ENCODE measurements at places on chromosomes 1 and 21. TPM values are rescaled to one million over a fixed set of nuclear protein-coding genes. Genes with fewer than 3 reads are reported as not detected.

- DNase-seq: no peak
- H3K4me1 ChIP-seq: no peaks in the 10 kb centered on the region
Measured at GRCh38 chr1:160104486-160104885, 6.1 kb upstream of the IGSF8 start.

VWA5B1 gene
- 0.24 TPM for polyA plus RNA-seq

XKR8 gene
- polyA plus RNA-seq: 8.0 TPM

DNA sequence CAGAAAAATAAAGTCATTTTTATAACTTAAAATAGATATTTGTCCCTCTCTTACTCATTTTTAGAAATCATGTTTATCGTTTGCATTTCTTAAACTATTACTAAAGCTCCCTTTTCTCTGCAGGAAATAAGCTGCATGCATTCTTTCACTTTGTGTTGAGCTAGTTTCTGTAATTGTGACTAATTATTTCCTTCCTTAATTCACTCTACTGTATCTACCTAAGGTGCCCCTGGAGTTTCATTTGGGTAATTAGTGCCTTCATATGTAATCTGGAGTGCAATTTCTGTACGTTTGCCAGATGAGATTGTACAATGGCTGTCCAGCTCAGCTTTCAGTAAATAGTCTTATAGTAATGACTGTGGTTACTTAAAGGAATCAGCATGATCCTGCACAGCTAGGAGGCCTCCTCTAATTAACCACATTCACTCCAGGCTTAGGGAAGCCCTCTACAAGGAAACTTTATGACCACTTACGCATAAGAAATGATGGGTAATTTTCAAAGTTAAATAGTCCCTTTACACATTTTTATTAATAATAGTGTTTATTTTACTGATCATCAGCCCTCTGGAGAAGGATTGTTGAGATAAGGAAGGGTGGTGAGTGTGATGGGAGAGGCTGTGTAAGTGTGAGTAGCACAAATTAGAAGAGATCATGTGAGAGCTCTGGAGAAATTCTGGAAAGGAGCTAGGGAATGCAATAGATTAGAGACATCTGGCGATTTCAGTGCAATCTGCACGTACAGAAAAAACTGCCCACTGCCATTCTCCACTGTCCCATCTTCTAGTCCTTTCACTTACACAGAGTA lies 86.8 kb downstream of the LRRC8C start:
- H3K27ac ChIP-seq: no peak overlapping the region
- no peak overlapping the region for H3K4me3 ChIP-seq
- DNase-seq: no peak
- no peaks in the 10 kb centered on the region for H3K27me3 ChIP-seq
- H3K4me1 ChIP-seq: no peaks in the 10 kb centered on the region

GRCh38 chr1:22745669-22746585 lies 35.3 kb downstream of the EPHB2 start:
- H3K27ac ChIP-seq: no peak overlapping the region
- H3K4me1 ChIP-seq: peaks cover 21% of the 10 kb centered on the region
- no peak for DNase-seq
- no peaks in the 10 kb centered on the region for H3K36me3 ChIP-seq

GRCh38 chr1:50208756-50209155 lies 100.0 kb downstream of the ELAVL4 start:
- no peak overlapping the region for H3K27ac ChIP-seq
- no peak overlapping the region for H3K4me3 ChIP-seq
- H3K4me1 ChIP-seq: no peaks in the 10 kb centered on the region
- no peaks in the 10 kb centered on the region for H3K27me3 ChIP-seq

DNA sequence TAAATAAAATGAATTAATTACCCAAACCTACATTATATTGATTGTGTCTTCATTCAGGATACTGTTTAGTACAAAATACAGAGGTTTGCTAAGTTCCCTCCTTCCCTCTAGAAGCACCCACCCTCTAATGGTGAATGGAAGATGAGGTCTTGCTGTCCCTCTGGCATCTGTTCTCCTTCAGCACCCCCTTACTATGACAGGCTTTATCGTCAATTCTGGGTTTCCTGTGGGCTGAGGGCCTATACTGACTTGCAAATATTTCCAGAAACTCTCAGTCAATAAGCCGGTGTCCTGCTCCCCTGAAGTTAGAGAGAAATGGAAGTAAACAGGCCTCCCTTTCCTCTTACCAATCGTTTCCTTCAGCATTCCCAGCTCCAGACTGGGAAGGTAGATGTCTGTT lies 13.2 kb downstream of the LAX1 start:
- DNase-seq: no peak
- no peak overlapping the region for H3K4me3 ChIP-seq
- no peaks in the 10 kb centered on the region for H3K4me1 ChIP-seq
- H3K27ac ChIP-seq: peak overlapping the region; percentile 88
- no peaks in the 10 kb centered on the region for H3K27me3 ChIP-seq

KCNT2 gene
- polyA plus RNA-seq: 0.54 TPM

LCE1A gene
- not detected for polyA plus RNA-seq

CELA3B gene
- polyA plus RNA-seq: 0.80 TPM

- no peaks in the 10 kb centered on the region for H3K27me3 ChIP-seq
- no peak for DNase-seq
- peaks cover 16% of the 10 kb centered on the region for H3K36me3 ChIP-seq
- no peaks in the 10 kb centered on the region for H3K4me1 ChIP-seq
Measured at GRCh38 chr21:45180246-45180599, 105.8 kb downstream of the ADARB1 start.

DNA sequence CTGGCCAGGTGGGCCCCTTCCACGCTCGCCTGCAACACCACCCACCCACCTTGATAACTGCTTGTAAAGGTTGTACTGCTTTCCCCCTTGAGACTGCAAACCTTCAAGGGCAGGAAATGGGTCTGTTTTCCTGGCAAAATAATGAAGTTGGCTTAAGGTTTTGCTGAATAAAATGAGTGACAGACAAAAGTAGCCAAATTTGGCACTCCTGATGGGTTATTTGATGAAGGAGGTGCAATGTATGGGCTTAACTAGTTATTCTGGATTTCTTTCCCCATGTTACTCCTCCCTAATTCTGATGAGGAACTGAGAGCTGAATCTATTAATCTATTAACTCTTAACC lies 14.6 kb upstream of the HLCS start:
- peak overlapping the region; percentile 39 for H3K4me3 ChIP-seq
- DNase-seq: no peak
- H3K27me3 ChIP-seq: no peaks in the 10 kb centered on the region

- no peaks in the 10 kb centered on the region for H3K4me1 ChIP-seq
- no peak overlapping the region for H3K27ac ChIP-seq
- DNase-seq: no peak
Measured at GRCh38 chr1:229666585-229666984, 40.5 kb downstream of the URB2 start.

DNA sequence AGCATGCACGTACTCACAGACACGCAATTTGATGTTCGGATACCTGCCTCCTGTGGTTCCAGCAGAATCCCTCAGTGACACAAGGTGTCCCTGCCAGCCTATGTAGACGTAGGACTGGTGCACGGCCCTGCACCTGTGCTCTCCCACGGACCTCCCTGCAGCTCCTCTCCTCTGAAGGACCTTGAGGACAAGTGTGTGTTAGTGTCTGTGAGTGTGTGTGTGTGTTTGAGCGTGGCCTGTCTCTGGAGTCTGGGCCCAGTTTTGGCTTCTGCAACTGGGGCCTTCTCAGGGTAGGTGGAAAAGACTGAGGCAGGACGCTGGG lies 22.5 kb upstream of the DMBX1 start:
- H3K36me3 ChIP-seq: no peaks in the 10 kb centered on the region
- no peak overlapping the region for H3K27ac ChIP-seq
- peaks cover 5% of the 10 kb centered on the region for H3K27me3 ChIP-seq
- H3K4me3 ChIP-seq: no peak overlapping the region
- DNase-seq: no peak
- peaks cover 7% of the 10 kb centered on the region for H3K4me1 ChIP-seq

DNA sequence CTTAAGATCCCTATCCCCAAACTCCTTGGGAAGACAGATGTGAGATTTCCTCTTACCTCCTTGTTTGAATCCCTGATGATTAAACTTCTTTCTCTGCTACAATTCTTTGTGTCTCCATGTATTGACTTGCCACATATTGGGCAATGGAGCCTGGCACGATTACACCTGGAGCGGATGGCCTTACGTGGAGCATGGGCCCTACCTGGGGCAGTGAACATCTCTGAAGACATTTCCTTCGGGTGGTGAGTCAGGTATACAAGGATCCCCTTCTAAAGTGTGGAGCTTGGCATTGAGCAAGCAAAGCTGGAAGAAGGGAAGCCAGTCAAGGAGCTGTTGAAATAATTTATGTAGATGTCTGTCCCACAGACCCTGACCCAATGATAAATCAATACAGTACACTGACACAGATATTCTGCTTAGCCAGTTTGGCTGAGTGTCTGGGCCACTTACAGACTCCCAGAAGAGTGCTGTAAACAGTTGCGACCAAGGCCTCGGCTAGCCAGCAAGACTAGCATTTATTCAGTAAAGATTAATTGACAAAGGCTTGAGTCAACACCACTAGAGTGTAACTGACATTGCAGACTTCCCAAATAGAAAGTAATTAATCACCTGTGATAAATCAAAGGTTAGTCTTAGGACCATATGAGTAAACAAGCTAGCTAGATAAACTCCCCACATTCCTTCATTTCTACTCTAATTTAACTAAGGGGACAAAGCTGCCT lies 83.1 kb upstream of the KCNK1 start:
- H3K4me1 ChIP-seq: no peaks in the 10 kb centered on the region
- DNase-seq: no peak
- no peak overlapping the region for H3K4me3 ChIP-seq
- H3K27ac ChIP-seq: no peak overlapping the region
- no peaks in the 10 kb centered on the region for H3K27me3 ChIP-seq
- no peaks in the 10 kb centered on the region for H3K36me3 ChIP-seq

DNA sequence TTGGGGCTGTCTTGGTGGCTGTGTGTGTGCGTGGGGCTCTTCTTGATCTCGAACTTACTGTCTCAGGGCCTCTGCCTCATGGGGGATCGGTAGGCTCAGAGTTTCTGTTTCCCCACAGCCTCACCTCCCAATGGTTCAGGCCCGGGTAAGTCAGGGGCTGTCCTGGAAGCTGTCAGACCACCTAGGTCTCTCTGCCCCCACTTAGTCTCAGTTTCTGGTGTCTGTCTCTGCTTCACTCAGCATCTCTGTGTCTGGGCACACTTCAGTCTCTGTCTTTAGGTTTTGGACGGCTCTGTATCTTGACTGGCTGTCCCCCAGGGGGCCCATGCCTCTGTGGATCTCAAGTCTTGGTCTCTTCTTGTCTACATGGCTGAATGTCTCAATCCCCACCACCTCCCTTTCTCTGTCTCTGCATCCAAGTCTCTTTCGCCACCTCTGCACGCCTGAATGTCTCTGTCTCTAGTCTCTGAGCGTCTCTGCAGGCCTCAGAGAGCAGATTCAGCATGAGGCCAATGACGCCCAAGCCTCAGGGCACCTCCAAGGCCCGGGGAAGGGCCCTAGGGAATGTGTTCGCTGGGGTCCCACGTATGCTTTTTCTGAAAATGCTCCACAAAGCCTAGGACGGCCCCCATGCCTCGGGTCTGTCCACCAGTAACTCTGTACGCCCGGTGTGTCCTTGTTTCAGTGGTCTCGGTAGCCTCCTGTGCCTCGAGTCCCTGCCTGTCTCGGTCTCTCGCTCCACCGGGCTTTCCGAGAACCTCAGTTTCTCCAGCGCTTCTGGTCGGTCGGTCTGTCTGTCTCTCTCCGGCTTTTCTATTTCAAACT lies 818 bp downstream of the FHL3 start:
- peak overlapping the region; percentile 23 for H3K4me3 ChIP-seq
- H3K27me3 ChIP-seq: no peaks in the 10 kb centered on the region
- H3K27ac ChIP-seq: no peak overlapping the region
- H3K36me3 ChIP-seq: no peaks in the 10 kb centered on the region
- no peak for DNase-seq

CD52 gene
- polyA plus RNA-seq: 239 TPM

- no peak overlapping the region for H3K4me3 ChIP-seq
- peaks cover 18% of the 10 kb centered on the region for H3K4me1 ChIP-seq
- no peaks in the 10 kb centered on the region for H3K27me3 ChIP-seq
- H3K36me3 ChIP-seq: no peaks in the 10 kb centered on the region
- no peak for DNase-seq
- no peak overlapping the region for H3K27ac ChIP-seq
Measured at GRCh38 chr1:43537423-43538142, 6.9 kb downstream of the PTPRF start.

- no peak overlapping the region for H3K27ac ChIP-seq
- H3K4me3 ChIP-seq: no peak overlapping the region
- H3K4me1 ChIP-seq: peaks cover 13% of the 10 kb centered on the region
- no peak for DNase-seq
- no peaks in the 10 kb centered on the region for H3K27me3 ChIP-seq
- no peaks in the 10 kb centered on the region for H3K36me3 ChIP-seq
Measured at GRCh38 chr1:65009724-65010420, 43.5 kb upstream of the JAK1 start.

DNA sequence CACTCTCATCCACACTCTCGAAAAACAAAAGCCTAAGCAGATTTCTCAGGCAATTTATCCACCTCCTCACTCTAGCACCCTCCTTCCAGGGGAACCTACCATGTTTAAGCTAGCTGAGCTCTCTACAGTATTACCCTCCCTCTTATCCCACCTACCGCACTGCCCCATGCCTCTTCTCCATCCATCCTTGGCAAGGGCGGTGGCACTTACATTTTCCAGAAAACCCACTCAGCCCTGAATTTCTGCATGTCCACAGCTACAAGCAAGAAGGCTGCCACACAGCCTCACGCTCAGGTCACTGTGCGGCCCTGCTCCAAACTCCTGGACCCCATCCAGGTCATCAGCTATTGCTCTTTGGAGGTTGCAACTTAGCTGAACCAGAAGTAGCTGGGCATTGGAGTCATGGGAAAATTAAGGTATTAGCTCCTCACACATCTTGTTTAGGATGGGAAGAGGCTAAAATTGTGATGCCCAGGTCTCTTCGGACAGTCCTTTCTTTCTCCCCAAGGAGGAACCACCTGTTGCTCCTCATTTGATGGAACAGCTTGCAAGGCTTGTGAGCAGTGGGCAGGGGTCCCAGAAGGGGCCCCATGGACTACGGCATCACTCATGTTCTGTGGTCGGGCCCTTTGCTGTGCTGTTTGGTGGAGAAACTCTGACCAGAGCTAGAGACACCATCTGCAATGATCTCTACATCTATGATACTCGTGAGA lies 1.1 kb downstream of the KLHDC9 start:
- no peak for DNase-seq

ATAD3B gene
- polyA plus RNA-seq: 48.4 TPM

DNA sequence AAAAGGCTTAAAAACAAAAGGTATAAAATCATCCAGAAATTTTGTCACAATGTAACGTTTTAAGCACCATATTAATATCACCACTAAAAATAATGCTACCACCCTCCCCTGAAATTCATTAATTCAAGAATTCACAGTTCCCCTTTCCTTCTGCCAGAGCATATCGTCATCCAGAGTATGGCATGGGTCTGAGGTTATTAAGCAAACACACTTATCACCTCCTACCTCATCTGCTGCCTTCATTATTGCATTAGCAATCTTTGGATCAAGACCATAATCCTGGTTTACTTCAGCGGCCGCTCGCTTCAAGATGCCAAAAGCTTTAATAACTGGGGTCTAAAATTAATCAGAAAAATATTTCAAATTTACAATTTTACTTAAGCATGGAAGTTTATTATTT lies 6.2 kb downstream of the FH start:
- H3K4me1 ChIP-seq: peaks cover 19% of the 10 kb centered on the region
- DNase-seq: no peak
- no peaks in the 10 kb centered on the region for H3K36me3 ChIP-seq
- no peak overlapping the region for H3K27ac ChIP-seq
- no peaks in the 10 kb centered on the region for H3K27me3 ChIP-seq

RAB7B gene
- 3.5 TPM for polyA plus RNA-seq

OR2M4 gene
- polyA plus RNA-seq: not detected

- peaks cover 13% of the 10 kb centered on the region for H3K4me1 ChIP-seq
- H3K27me3 ChIP-seq: no peaks in the 10 kb centered on the region
- no peak overlapping the region for H3K27ac ChIP-seq
- peak; percentile 65 for DNase-seq
- no peak overlapping the region for H3K4me3 ChIP-seq
Measured at GRCh38 chr1:151980287-151981177, 13.1 kb downstream of the S100A10 start.

DUSP12 gene
- 18.2 TPM for polyA plus RNA-seq
